ENCODE measurements at places on chromosomes 4 and X.

DNA sequence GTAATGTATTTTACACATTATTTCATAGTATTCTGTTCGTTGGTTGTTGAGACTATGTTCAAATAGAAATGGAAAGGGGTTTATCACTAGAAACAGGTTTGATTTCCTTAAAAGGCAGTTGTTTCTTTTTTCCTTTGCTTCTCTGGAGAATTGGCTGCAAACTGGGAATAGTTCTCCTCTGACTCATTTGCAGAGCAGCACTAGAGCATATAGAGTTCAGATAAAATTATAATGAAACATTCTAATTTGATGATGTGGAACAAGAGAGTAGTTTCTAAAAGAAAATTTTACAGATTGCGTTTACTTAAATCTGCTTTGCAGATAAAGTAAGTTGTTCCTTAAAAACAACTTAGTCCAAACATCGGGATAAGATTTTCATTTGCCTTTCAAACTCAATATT, 29.7 kb downstream of the SYNPO2 start:
- DNase-seq, result no peak

- no peak for DNase-seq
These were observed 99.7 kb upstream of the ENPP6 start for GRCh38 chr4:184317234-184317918.

DNA sequence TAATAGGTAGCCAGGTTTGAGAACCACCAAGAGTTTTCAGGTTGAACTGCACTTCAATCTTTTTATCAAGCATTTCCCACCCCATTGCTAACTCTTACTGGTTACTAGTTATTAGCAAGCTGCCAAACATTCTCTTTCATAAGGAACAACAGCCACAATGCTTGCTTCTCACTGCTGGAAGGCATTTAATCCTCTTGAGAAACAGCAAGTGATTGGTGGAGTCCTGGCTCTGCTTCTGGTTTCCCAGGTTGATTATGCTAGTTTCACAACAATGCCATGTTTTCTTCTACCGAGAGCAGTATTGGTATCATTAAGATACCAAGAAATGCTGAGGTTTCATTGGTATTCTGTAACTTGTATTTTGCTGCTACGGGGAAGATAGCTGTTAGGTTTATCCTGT, 32.2 kb upstream of the TXLNG start:
- DNase-seq, result no peak

- DNase-seq, result no peak
These were observed 1088.8 kb downstream of the ADGRL3 start for GRCh38 chr4:62288808-62289541.

- DNase-seq, result no peak
These were observed 238.3 kb downstream of the DCLK2 start for GRCh38 chr4:150316332-150317205.

GRCh38 chr4:139028191-139028661, 12.6 kb downstream of the NOCT start:
- no peak for DNase-seq

DNA sequence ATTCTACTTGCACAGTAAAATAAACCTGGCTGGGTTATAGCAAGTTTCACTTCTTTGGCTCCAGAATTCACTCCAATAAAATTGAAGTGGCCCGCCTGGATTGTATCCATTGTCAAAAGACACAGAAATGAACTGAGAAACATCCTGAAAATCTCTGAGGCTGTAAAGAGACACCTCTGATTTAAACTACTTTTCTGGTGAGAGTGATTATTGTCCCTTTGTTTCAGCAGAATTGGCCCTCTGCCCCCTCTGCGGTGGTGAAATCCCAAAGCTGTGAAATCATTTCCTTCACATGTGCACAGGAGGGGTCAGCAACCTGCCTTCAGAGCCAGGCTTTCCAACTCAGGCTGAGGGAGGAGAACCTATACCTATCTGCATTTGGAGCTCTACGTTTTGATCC, 23.0 kb downstream of the GAB3 start:
- DNase-seq, result no peak

DNA sequence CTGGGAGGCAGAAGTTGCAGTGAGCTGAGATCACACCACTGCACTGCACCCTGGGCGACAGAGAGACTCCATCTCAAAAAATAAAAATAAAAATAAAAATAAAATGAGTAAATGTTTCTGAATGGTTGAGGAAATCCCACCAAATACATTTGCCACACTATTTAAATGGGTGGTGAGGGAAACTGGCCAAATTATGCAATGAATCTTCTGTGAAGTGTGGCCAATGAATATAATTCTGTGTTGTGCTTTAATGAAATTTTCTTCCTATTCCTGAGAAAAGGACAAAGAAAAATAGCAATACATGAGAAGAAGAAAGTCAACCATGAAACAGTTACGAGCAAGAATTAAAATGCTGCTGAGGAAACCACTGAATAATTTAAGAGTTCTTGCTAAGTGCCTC, 69.9 kb downstream of the CAMK2D start:
- DNase-seq, result no peak

- no peak for DNase-seq
These were observed 258.5 kb downstream of the PABPC4L start for GRCh38 chr4:133943081-133943480.

DNA sequence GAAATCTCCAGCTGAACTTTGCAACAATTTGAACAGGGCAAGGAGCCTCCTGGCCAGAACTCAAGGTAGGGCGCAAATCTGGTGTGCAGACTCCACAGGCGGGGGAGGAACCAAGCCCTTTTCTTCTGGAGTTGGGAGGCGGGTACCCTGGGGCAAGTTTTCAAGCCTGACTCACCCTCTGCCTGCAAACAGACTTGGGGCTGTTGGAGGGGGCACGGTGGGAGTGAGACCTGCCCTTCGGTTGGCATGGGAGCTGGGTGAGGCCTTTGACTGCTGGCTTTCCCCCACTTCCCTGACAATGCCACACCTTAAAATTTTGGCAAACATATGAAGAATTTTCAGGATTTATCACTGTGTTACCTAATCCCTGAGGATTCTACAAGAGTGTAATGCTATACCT, 709.8 kb upstream of the DIAPH2 start:
- no peak for DNase-seq

DNA sequence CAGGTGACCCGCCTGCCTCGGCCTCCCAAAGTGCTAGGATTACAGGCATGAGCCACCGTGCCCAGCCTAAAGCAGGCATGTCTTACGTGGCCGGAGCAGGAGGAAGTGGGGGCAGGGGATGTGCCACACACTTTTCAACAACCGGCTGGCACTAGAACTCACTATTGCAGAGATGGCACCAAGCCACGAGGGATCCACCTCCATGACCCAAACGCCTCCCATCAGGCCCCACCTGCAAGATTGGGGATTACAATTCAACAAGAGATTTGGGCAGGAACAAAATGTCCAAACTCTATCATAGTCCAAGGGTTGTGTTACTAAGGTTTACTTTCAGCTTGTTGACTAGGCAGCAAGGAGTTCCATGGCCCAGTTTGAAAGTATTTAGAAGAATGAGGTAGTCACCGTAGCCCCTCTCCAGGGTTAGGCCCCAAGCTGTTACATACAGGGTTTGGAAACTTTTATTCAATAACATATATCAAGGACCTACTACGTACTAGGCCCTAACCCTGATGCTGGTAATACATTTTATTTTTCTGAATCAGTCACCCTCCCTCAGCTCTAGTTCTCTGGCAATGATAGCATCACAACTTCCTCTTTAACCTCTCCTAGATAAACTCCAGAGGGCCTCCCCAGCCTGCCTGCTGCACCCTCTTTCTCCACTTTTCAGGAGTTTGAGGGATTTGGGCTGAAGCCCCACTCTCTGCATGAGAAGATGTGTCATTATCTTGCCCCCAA, 18.0 kb upstream of the TBC1D14 start:
- no peak for DNase-seq

DNA sequence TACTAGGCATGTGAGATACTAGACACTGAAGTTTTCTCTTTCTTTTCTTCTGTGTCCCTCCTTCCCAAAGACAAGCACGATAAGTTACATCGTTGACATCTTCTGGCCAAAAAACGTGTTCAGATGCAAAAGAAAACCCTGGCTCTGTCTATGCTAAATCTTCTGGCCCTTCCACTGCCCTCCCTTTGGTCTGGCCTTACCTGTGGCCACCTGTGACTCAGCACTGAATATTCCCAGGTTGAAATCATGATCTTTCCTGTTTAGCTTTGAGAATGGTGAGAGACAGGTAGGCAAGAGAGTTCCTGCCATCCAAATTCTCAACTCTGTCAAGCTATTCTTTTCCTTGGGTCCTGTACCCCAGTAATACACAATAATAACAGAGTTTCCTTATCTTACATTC, 12.3 kb downstream of the CLCN5 start:
- no peak for DNase-seq

GRCh38 chr4:90572996-90573395, 445.8 kb downstream of the CCSER1 start:
- no peak for DNase-seq

DNA sequence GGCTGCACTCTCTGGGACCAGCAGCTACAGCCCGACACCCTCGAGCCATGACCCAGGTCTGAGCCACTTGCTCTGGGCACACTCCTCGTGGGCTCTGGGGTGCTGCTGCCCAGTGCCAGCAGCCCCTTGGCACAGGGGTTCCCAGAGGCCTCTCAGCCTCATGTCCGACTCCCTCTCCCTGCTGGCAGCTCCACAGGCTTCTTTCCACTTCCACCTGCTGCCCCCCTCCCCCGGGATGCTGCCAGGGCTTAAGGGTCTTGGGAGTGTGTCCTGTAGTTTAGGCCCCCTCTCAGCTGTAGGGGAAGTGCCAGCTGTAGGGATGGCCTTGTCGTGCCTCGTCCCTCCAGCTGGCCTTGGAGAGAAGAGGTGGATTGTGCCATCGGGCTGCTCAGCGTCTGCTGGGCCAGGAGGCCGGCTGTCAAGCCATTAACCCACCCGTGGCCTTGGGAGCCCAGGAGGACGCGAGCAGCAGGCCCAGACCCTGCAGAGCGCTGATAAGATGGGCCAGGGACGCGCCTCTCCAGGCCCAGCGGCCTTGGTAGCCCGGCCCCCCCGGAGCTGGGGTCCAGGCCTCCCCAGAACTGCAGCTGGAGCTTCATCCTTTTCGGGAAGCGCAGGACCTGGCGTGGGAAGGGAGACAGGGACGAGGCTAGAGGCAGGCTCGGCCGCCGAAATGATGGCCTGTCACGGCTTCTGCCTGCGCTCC, 1.0 kb upstream of the USP27X start:
- no peak for DNase-seq

GRCh38 chrX:8755116-8755515, 23.2 kb upstream of the ANOS1 start:
- no peak for DNase-seq

DNA sequence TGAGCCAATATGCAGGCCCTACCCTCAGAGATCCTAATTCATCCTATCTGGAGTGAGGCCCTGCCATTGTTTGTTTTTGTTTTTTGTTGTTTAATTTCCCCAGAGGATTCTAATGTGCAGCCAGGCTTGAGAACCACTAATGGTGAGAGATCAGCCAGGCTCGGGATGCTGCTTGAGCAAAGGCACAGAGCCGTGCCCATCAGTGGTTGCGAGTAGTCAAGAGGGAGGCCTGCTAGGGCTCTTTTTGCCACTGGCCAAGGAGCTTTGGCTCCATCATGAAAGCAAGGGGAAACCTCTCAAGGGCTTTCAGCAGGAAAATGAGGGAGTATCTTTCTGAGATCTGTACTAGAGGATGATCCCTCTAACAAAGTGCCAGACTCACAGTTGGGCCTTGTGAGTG, 2.7 kb downstream of the TCEANC start:
- no peak for DNase-seq

GRCh38 chrX:56987741-56988140, 7.6 kb downstream of the SPIN3 start:
- no peak for DNase-seq

GRCh38 chr4:143606480-143606879, 93.0 kb downstream of the SMARCA5 start:
- DNase-seq, result no peak

- DNase-seq, result no peak
These were observed 1153.0 kb upstream of the INTU start for GRCh38 chr4:126479709-126480108.

GRCh38 chrX:48958635-48959094, 1.3 kb upstream of the OTUD5 start:
- no peak for DNase-seq

- no peak for DNase-seq
These were observed 235.1 kb upstream of the TAPT1 start for GRCh38 chr4:16461362-16461761.

DNA sequence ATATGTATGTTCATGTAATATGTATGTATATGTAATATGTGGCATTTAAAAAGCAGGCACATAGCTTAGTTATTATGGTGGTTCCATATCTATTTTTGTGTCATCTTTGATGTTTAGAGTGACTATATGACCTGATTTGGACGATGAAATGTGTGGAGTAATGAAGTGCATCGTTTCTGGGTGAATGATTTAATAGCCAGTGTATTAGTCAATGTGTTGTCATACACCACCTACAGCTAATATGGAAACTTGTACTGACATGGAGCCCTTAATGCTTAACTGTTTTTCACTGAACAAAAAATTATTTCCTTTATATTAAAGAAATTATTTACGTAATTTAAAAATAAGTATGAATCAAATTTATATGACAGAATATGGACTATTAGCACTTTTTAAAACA, 292.3 kb upstream of the FSTL5 start:
- no peak for DNase-seq

DNA sequence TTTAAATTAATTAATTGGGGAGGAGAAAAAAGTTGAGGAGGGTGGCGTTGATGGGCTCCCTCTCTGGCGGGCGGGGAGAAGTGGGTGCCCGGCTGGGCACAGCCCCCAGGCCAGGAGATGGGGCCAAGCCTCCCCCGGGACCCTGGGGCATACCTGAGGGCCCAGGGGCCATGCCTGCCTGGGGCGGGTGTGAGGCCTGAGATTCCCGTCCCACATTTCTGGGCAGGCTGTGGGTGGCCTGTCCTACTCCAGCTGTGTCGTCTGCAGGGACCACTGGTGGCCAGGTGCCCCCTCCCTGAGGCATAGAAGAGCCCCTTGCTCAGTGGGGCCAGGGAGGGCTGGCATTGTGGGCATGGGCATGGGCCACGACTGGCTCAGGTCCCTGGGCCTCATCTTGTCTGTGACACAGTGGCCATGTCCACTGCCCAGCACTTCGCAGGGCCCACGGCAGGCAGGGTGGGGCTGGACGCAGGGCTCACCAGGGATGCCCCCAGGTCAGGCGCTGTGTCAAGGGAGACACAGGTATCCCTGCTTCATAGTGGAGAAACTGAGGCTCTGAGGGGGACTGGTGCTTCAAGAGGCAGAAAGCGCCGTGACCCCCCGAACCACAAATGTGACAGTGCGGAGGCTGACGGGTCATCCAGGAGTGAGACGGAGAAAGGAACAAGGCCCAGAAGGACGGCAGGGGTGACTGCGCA, 60.1 kb downstream of the FAM53A start:
- no peak for DNase-seq

DNA sequence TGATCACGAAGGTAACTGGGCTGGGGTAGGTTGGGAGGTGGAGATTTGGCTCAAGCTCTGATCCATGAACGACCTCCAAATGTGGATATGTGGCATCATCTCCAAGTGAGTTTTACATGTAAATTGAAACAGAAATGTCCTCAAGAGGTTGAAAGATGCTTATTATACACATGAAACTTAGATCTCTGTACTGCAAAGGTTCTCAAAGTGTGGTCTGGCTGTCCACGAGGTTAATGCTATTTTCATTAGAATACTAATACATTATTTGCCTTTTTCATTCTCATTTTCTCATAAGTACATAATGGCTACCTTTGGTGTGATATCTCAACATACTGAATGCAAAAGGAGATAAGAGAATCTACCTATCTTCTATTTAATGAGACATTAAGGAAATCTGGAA, 198.2 kb downstream of the RASL11B start:
- no peak for DNase-seq

- no peak for DNase-seq
These were observed 100.6 kb downstream of the ADRA2C start for GRCh38 chr4:3866813-3867129.

GRCh38 chr4:159150821-159151390, 48.0 kb downstream of the RAPGEF2 start:
- DNase-seq, result peak; percentile 24
